ENCODE measurements at places on chromosomes 2 and 18. TPM values are rescaled to one million over a fixed set of nuclear protein-coding genes. Genes with fewer than 3 reads are reported as not detected.

Gene MORN2
- total RNA-seq = 10.4 TPM

Gene RGPD8
- 6.1 TPM for total RNA-seq

Gene GALR1
- not detected for total RNA-seq

Gene OR6B2
- total RNA-seq = not detected

Gene ZC3H8
- total RNA-seq = 11.5 TPM

Gene AQP12B
- not detected for total RNA-seq

Gene TANC1
- 29.5 TPM for total RNA-seq

Gene SLC38A11
- total RNA-seq = not detected

Gene PAX8
- total RNA-seq = not detected

Gene ACTG2
- total RNA-seq = not detected

Gene IL1F10
- not detected for total RNA-seq

Gene CTNNA2
- not detected for total RNA-seq

Gene OTOS
- not detected for total RNA-seq

Gene CMPK2
- total RNA-seq = 0.26 TPM

Gene FASTKD2
- total RNA-seq = 46.7 TPM

Gene ITGA6
- total RNA-seq = 191 TPM

Gene AQP12A
- total RNA-seq = not detected

Gene RAPH1
- total RNA-seq = 19.5 TPM

Gene DSG4
- total RNA-seq = under 0.01 TPM

Gene NCKAP5
- 0.26 TPM for total RNA-seq

Gene TBR1
- under 0.01 TPM for total RNA-seq

Gene BAZ2B
- 51.0 TPM for total RNA-seq

Gene CAPN14
- total RNA-seq = 35.1 TPM

Gene CIB4
- total RNA-seq = not detected

Gene TMEM237
- total RNA-seq = 20.2 TPM

Gene PRADC1
- total RNA-seq = 11.5 TPM

Gene SLC40A1
- 1.0 TPM for total RNA-seq

Gene COPS9
- total RNA-seq = 79.2 TPM

Gene LONRF2
- total RNA-seq = under 0.01 TPM

Gene ADAM23
- total RNA-seq = 0.13 TPM

Gene GPR35
- 0.26 TPM for total RNA-seq

Gene CTAGE1
- under 0.01 TPM for total RNA-seq

Gene MAP3K19
- not detected for total RNA-seq

All from bronchial epithelial cell (primary cell).